Sigmoid colon (tissue), 7 donors: ENCODE measurements at places on chromosomes 13 and 19. TPM values are rescaled to one million over a fixed set of nuclear protein-coding genes. Genes with fewer than 3 reads are reported as not detected.

DNA sequence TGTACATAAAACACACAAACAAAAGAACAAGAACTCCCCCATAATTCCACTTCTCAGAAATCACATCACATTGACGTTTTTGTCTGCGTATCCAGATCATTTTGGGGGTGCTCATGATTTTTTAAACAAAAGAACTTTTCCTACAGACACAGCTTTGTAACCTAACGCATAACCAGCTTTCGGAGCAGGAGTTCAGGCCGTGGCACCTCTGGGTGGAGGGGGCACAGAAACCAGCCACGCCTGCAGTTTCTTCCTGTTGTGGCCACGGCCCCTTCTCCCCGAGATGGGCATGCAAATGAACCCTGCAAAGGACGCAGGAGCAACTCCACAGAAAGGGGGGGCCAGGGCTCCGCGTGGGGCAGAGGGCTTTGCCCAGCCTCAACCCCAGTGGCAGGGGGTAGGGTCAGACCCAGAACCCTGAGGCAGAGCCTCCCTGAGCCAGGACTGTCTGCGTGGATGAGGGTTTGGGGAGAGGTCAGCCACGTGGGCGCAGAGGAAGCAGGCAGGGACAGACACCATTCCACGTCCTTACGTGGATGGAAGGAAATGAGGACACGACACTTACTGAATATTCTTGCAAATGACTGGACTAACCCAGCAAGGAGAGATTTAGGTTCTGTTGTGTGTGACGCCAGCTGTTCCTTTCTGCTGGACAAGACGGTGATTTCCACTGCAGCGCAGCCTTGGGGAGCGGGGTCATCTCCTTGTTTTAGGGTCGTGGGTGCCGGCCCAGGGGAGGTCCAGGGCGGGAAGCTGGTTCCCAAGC is 64.4 kb downstream of the RASA3 start:
- peak; percentile 61 for DNase-seq

DNA sequence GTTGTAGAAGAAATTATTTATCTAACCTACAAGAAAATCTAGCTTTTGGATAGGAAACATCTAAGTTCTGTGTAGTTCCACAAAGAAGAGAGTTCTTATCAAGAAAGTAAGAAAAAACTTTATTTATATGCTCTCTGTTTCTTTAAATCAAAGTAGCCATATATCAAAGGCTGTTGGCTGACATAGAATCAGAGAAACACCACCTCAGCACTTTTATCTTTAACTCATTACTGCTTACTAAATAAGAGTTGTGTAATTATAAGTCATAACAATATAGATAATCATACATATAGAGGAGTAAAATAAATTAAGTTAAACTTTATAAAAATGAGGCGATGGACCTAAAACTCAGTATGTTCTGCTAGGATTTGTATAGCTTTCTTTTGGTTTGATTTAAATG is 570.6 kb downstream of the PCDH17 start:
- DNase-seq: no peak

Gene CEACAM20
- polyA plus RNA-seq: 0.22 TPM

- no peak for DNase-seq
Measured at GRCh38 chr13:99630269-99630898, 129.1 kb downstream of the TM9SF2 start.

DNA sequence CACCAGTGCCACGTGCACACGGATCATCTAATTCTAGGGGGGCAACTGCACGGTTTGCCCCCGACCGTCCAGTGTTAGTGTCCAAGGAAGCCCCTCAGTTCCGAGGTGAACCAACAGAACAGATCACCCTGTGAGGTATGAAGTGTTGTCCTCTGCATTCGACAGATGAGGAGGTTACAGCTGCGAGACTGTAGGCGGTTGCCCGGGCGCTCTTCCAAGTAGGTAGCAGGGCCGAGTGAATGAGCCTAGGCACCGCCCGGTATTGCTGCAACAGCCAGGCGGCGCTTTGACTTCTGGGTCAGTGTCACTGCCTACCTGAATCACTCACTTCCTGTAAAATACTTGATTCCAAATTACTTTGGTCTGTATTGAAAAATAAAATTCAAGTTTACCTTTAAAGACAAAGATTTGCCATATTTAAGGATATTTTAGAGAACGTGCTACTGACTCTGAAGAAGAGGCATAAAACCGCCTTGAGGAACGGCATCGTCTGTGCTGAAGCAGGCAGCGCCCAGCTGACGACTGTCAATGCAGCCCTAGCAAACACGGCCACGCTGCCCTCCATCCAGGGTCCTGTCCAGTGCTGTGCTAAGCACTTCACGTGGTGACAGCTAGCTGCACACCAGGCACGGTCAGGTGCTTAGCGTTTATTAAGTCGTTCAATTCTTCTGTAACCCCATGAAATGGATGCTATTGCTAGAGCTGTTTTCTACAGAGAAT is 19.3 kb upstream of the RASA3 start:
- no peak for DNase-seq

DNA sequence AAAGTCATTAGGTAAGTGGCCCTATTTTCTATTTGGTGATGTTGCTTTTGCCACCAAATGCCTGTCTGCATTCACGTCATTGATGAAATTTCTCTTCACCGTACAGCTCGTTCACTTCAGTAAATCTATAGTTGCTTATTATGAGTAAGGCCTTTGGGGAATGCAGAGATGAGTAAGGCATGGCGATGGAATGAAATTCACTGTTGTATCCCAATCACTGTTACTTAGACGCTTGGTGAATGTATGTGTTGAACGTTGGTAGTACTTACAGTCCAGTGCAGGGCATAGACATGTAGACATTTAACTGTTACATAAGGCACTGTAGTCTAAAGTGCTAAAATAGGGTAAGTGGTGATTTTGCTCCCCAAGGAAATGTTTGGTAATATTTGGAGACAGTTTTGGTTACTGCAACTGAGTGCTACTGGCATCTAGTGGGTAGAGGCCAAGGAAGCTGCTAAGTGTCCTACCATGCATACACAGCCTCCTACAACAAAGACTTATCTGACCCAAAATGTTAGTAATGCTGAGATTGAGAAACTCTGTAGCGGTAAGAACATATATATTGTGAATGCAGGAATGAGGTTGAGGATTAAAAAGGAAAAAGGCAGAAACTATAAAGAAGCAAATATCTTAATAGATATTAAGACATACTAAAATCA is 5.8 kb downstream of the AKAP11 start:
- DNase-seq: no peak
